ENCODE measurements at places on chromosomes 7 and 10.

DNA sequence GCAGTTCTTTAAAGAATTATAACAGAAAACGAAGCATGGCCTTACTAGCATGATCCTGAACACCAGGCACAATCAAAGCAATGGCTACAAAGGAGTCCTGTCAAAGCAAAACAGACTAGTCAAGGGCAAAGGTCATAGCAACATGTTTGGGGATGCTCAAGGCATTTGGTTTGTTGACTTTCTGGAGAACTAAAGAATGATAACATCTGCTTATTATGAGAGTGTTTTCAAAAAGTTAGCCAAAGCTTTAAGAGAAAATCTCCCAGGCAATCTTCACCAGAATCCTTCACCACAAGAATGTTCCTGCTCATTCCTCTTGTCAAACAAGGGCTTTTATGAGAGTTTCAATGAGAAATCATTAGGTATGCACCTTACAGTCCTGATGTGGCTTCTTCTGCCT, 95.1 kb upstream of the CPXM2 start:
- DNase-seq = no peak
- H3K4me1 ChIP-seq = no peaks in the 10 kb centered on the region
- no peaks in the 10 kb centered on the region for H3K36me3 ChIP-seq

DNA sequence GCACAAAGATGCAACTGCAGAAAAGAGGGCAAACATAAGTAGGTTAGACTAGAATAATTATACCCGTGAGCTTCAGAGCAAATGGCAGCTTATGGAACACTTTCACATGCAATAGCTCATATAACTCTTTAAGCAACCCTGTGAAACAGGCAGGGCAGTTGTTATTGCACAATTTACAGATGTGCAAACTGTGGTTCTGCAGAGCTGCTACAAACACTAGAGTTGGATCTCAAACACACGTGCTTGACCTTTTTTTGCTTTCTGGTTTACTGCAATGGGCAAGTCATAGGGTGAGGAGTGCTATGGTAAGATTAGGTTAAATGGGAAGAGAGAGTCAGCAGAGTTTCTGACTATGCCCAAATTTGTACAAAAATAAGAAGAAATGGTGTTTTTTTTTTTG, 610.8 kb downstream of the GATA3 start:
- H3K4me1 ChIP-seq = no peaks in the 10 kb centered on the region
- no peak overlapping the region for H3K27ac ChIP-seq
- DNase-seq = no peak
- H3K4me3 ChIP-seq = no peak overlapping the region
- no peaks in the 10 kb centered on the region for H3K27me3 ChIP-seq

DNA sequence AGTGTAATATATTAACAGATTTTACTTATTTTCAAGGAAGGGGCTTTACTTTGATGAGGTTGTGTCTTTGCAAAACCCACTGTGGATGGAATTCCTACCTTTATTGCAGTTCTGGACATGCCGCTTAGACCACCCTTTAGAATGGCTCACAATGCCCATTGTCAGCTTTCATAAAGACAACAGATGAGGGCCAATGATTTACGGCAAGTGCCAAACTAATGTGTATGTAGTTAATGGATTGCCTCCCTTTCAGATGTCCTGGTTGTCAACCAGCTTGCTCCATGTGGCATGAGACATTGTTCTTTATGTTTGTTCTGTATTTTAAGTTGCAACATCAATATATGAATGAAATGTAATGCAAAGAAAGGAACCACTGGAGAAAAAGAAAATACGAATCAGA, 35.0 kb upstream of the ELMO1 start:
- no peaks in the 10 kb centered on the region for H3K4me1 ChIP-seq
- H3K27me3 ChIP-seq = no peaks in the 10 kb centered on the region
- no peak overlapping the region for H3K4me3 ChIP-seq
- DNase-seq = no peak
- no peak overlapping the region for H3K27ac ChIP-seq

- no peaks in the 10 kb centered on the region for H3K36me3 ChIP-seq
- H3K27ac ChIP-seq = no peak overlapping the region
- no peak overlapping the region for H3K4me3 ChIP-seq
- no peak for DNase-seq
- no peaks in the 10 kb centered on the region for H3K27me3 ChIP-seq
Observed at GRCh38 chr10:68697106-68697505, 23.9 kb upstream of the CCAR1 start.

GRCh38 chr7:41698114-41698513, 4.8 kb downstream of the INHBA start:
- H3K36me3 ChIP-seq = no peaks in the 10 kb centered on the region
- H3K27me3 ChIP-seq = no peaks in the 10 kb centered on the region
- peaks cover 40% of the 10 kb centered on the region for H3K4me1 ChIP-seq
- peak overlapping the region; percentile 77 for H3K4me3 ChIP-seq
- DNase-seq = no peak
- H3K27ac ChIP-seq = peak overlapping the region; percentile 44

DNA sequence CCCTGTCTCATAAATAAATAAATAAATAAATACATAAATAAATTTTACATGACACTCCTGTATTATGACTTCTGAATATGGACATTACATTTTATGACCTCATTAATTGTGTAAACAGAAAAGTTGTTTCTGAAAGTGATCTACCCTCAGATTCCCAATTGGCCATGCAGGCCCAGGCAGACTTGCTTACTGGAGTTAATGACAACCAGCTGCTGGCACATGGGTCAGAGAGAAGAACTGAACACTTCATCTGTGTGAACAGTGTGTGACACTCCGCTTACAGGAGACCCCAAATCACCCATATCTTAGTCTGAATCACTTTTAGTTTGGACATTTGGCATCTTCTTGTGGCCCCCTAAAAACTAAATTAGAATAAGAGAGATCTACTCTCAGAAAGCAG, 31.4 kb downstream of the PARP12 start:
- no peak overlapping the region for H3K4me3 ChIP-seq
- H3K4me1 ChIP-seq = peaks cover 35% of the 10 kb centered on the region
- H3K27ac ChIP-seq = no peak overlapping the region

GRCh38 chr10:75166623-75166972, 44.0 kb upstream of the VDAC2 start:
- peaks cover 8% of the 10 kb centered on the region for H3K4me1 ChIP-seq
- no peak overlapping the region for H3K4me3 ChIP-seq
- H3K36me3 ChIP-seq = 0 out of 2 replicates have a peak, but pooled peaks cover 4% of the 10 kb centered on the region
- H3K27ac ChIP-seq = no peak overlapping the region
- DNase-seq = no peak
- H3K27me3 ChIP-seq = no peaks in the 10 kb centered on the region

GRCh38 chr10:101902820-101903145, 59.2 kb upstream of the KCNIP2 start:
- H3K27me3 ChIP-seq = no peaks in the 10 kb centered on the region
- DNase-seq = no peak
- no peaks in the 10 kb centered on the region for H3K36me3 ChIP-seq

- H3K27ac ChIP-seq = no peak overlapping the region
- no peaks in the 10 kb centered on the region for H3K36me3 ChIP-seq
- peaks cover 15% of the 10 kb centered on the region for H3K4me1 ChIP-seq
- H3K4me3 ChIP-seq = no peak overlapping the region
- H3K27me3 ChIP-seq = no peaks in the 10 kb centered on the region
Observed at GRCh38 chr7:26686448-26686981, 177.9 kb downstream of the SKAP2 start.

DNA sequence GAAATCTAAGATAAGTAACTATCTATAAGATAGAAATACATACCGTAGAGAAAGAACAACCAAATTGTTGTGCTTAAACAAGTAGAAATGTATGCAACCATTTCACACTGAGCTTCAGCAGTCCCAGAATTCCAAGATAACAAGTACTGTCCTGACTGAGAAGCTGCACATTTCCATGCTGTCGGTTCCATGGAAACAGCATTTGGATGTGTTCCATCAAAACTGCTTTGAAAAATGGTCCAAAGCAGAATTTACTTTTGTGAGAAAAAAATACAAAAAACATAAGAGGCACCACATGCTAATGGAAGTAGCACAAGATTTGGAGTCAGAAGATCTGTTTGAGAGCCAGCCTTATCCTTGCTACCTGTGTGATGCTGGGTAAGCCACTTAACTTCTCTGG, 92.6 kb downstream of the MTERF1 start:
- peaks cover 4% of the 10 kb centered on the region for H3K4me1 ChIP-seq
- H3K27me3 ChIP-seq = no peaks in the 10 kb centered on the region
- no peaks in the 10 kb centered on the region for H3K36me3 ChIP-seq
- H3K27ac ChIP-seq = no peak overlapping the region
- no peak overlapping the region for H3K4me3 ChIP-seq
- DNase-seq = no peak

DNA sequence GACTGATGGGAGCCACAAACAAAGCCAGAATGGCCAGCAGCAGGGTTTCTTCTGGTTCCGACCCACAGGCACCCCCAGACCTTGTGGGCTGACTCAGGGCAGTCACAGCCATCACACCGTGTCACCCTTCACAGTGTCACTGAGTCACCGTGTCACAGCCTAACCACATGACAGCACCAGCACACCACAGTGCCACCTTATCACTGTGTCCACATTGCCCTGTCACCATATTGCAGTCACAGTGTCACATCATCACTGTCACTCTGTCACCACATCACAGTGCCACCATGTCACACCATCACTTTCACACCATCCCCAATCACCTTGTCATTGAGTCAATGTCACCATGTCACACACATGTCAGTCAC, 77.0 kb downstream of the OAT start:
- 0 out of 2 replicates have a peak, but pooled peaks cover 4% of the 10 kb centered on the region for H3K27me3 ChIP-seq
- H3K4me3 ChIP-seq = no peak overlapping the region
- DNase-seq = no peak
- no peaks in the 10 kb centered on the region for H3K4me1 ChIP-seq
- no peak overlapping the region for H3K27ac ChIP-seq

- no peak overlapping the region for H3K27ac ChIP-seq
- no peak for DNase-seq
Observed at GRCh38 chr10:1377231-1377630, 321.0 kb downstream of the WDR37 start.

GRCh38 chr10:124827474-124827873, 25.9 kb downstream of the ABRAXAS2 start:
- no peaks in the 10 kb centered on the region for H3K4me1 ChIP-seq
- DNase-seq = peak; percentile 61
- no peak overlapping the region for H3K4me3 ChIP-seq
- no peaks in the 10 kb centered on the region for H3K27me3 ChIP-seq

- no peaks in the 10 kb centered on the region for H3K4me1 ChIP-seq
- H3K27me3 ChIP-seq = no peaks in the 10 kb centered on the region
- no peak overlapping the region for H3K27ac ChIP-seq
Observed at GRCh38 chr10:10878963-10879362, 138.7 kb upstream of the CELF2 start.

- DNase-seq = no peak
- H3K27ac ChIP-seq = no peak overlapping the region
- H3K4me1 ChIP-seq = no peaks in the 10 kb centered on the region
Observed at GRCh38 chr10:116989439-116989838, 15.5 kb downstream of the SHTN1 start.

GRCh38 chr7:114925434-114925833, 3.5 kb downstream of the MDFIC start:
- DNase-seq = no peak
- H3K4me3 ChIP-seq = no peak overlapping the region
- no peaks in the 10 kb centered on the region for H3K36me3 ChIP-seq
- no peak overlapping the region for H3K27ac ChIP-seq
- H3K4me1 ChIP-seq = peaks cover 48% of the 10 kb centered on the region
- no peaks in the 10 kb centered on the region for H3K27me3 ChIP-seq

- no peak overlapping the region for H3K27ac ChIP-seq
- H3K4me3 ChIP-seq = no peak overlapping the region
- DNase-seq = peak; percentile 21
- no peaks in the 10 kb centered on the region for H3K27me3 ChIP-seq
- H3K36me3 ChIP-seq = no peaks in the 10 kb centered on the region
Observed at GRCh38 chr10:88080213-88080612, 216.8 kb downstream of the PTEN start.

DNA sequence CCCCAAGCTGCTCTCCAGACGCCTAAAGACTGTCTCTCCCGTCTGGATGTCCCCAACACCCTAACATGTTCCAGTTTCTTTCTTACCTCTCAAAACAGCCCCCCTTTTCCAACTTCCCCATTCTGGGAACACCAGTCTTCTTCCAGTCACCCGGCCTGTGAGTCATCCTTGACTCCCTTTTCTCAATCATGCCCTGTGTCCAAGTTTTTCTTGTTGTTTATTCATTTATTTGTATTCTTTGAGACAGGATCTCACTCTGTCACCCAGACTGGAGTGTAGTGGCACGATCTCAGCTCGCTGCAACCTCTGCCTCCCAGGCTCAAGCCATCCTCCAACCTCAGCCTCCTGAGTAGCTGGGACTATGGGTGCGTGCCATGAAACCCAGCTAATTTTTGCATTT, 15.6 kb downstream of the SNX10 start:
- H3K36me3 ChIP-seq = no peaks in the 10 kb centered on the region
- no peak overlapping the region for H3K4me3 ChIP-seq
- no peak overlapping the region for H3K27ac ChIP-seq
- no peaks in the 10 kb centered on the region for H3K27me3 ChIP-seq
- H3K4me1 ChIP-seq = peaks cover 8% of the 10 kb centered on the region

- no peak overlapping the region for H3K27ac ChIP-seq
- DNase-seq = peak; percentile 43
- no peak overlapping the region for H3K4me3 ChIP-seq
- no peaks in the 10 kb centered on the region for H3K4me1 ChIP-seq
Observed at GRCh38 chr7:79137942-79138341, 315.5 kb downstream of the MAGI2 start.

DNA sequence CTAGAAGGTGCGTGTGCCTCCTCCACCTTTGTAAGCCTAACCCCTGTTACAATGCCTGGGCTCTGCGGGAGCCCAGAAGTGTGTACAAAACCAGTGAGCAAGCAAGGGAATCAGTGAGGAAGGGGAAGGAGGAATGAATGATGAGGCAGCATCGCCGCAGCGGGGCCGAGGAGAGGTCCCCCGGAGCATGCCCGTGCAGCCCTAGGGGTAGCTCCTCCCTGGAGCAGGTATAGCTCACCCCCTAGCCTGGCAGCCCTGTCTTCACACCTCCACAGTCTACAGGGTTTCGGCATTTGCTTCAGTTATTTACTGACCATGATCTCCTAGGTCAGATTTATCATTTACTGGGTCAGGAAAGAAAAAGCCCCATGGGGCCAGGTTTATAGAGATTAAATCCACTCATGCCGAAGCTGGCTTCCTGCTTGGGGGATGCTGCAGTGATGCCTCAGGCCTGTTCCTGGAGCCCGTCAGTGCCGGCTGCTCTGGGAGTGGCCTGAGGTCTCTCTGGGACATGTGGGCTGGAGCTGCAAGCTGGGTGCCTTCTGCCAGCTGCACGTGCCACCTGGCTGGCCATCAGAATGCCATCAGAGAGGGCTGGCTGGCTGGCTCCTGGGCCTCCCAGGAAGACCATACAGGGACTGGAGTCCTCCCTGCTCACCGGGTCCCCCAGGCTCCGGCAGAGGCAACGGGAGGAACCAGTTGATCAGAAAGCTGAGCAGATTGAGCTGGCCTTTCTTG, 138.9 kb downstream of the GRK5 start:
- no peaks in the 10 kb centered on the region for H3K27me3 ChIP-seq
- H3K4me3 ChIP-seq = no peak overlapping the region
- H3K27ac ChIP-seq = no peak overlapping the region
- peaks cover 12% of the 10 kb centered on the region for H3K4me1 ChIP-seq
- no peak for DNase-seq
- no peaks in the 10 kb centered on the region for H3K36me3 ChIP-seq

- peak; percentile 72 for DNase-seq
- H3K27me3 ChIP-seq = no peaks in the 10 kb centered on the region
- H3K27ac ChIP-seq = peak overlapping the region; percentile 58
- peaks cover 50% of the 10 kb centered on the region for H3K4me1 ChIP-seq
- peak overlapping the region; percentile 12 for H3K4me3 ChIP-seq
Observed at GRCh38 chr10:68082872-68083271, 7.8 kb upstream of the HERC4 start.
